ENCODE measurements at places on chromosomes 4 and X. TPM values are rescaled to one million over a fixed set of nuclear protein-coding genes. Genes with fewer than 3 reads are reported as not detected.
A peak's percentile ranks its signal among the peaks of the same experiment; 100 is the strongest.

MND1 gene
- 1.0 TPM for total RNA-seq

- H3K4me3 ChIP-seq, result no peak overlapping the region
- H3K4me1 ChIP-seq, result no peaks in the 10 kb centered on the region
- H3K36me3 ChIP-seq, result no peaks in the 10 kb centered on the region
- no peak for DNase-seq
- no peaks in the 10 kb centered on the region for H3K27me3 ChIP-seq
These were observed 25.9 kb downstream of the C4orf50 start for GRCh38 chr4:5992171-5992827.

- H3K4me3 ChIP-seq, result no peak overlapping the region
- no peak for DNase-seq
- H3K27me3 ChIP-seq, result no peaks in the 10 kb centered on the region
- H3K27ac ChIP-seq, result no peak overlapping the region
- no peaks in the 10 kb centered on the region for H3K36me3 ChIP-seq
These were observed 18.8 kb upstream of the TMEM131L start for GRCh38 chr4:153447175-153447905.

GRCh38 chrX:38086451-38087215, 80.3 kb downstream of the SYTL5 start:
- H3K4me3 ChIP-seq, result no peak overlapping the region
- peaks cover 2% of the 10 kb centered on the region for H3K4me1 ChIP-seq
- no peak overlapping the region for H3K27ac ChIP-seq
- H3K27me3 ChIP-seq, result no peaks in the 10 kb centered on the region
- peak; percentile 83 for DNase-seq

IL2 gene
- total RNA-seq, result not detected

DNA sequence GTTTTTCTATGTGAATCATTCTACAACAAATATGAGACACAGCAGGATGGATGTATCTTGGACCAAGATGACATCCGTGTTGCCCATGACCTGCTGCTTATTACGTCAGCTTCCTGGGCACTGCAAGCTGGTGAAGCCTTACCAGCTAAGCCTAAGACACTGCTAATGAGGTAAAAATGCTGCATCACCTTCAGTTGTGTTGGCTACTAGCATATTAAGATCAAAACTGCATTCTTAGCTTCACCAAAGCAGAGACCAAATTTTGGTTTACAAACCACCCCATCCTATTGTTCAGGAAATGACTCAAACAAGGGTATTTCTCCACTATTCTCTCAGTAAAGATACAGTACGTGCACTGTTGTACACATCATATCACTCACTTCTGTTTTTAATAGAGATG, 50.3 kb downstream of the MAML3 start:
- H3K4me1 ChIP-seq, result peaks cover 31% of the 10 kb centered on the region
- H3K36me3 ChIP-seq, result no peaks in the 10 kb centered on the region
- no peak overlapping the region for H3K4me3 ChIP-seq
- no peaks in the 10 kb centered on the region for H3K27me3 ChIP-seq
- H3K27ac ChIP-seq, result peak overlapping the region; percentile 69

DNA sequence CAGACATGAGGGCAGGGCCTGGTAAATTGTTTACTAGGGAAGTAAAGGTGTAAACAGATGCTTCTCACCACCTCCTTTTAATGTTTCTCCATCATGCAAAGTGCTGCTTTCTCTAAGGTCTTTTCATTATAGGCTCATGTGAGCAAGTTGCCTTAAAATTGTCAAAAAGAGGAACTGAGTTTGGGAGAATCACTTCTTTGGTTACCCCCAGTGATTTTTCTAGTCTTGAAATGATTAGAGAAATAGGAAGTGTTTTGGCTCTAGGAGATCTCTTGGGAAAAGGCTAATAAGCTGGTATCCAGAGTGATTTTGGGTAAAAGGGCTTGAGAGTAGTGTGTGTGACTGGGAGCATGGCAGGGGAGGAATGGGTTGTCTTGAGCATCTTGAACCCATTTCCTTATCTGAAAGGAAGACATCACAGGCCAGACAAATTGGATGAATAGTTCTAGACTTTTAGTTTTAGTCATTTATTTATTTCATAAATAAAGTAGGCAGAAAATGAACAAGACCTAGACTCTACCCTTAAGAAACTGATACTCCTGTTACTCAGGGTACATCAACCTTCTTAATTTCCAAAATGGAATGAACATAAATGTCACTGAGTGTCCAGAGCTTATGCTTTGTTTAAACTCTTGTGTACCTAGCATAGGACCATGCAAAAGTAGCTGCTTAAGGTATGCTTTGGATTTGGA, 14.2 kb downstream of the GRPR start:
- no peaks in the 10 kb centered on the region for H3K27me3 ChIP-seq
- DNase-seq, result no peak
- H3K4me3 ChIP-seq, result no peak overlapping the region
- no peaks in the 10 kb centered on the region for H3K4me1 ChIP-seq
- no peaks in the 10 kb centered on the region for H3K36me3 ChIP-seq

DNA sequence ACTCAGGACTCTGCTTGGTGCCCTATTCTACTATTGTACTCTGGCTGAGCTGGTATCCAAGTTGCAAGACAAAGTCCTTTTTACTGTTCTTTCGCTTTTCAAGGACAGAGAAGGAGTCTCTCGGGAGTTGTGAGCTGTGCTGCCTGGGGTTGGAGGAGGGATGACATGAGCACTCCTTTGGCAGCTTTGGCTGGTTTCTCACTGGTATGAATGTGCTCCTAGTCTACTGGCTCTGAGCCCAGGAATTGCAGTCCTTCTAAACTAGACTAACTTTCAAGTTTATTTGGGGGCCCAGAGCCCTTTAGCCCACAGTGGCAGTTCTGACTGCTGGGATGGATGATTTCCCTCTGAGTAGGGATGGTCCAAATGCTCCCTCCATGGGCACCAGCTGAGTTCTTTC, 997.1 kb downstream of the RAB28 start:
- no peak overlapping the region for H3K4me3 ChIP-seq
- no peak overlapping the region for H3K27ac ChIP-seq
- H3K27me3 ChIP-seq, result no peaks in the 10 kb centered on the region
- no peaks in the 10 kb centered on the region for H3K4me1 ChIP-seq
- no peak for DNase-seq

IL2RG gene
- total RNA-seq, result 0.59 TPM

TASL gene
- not detected for total RNA-seq

DNA sequence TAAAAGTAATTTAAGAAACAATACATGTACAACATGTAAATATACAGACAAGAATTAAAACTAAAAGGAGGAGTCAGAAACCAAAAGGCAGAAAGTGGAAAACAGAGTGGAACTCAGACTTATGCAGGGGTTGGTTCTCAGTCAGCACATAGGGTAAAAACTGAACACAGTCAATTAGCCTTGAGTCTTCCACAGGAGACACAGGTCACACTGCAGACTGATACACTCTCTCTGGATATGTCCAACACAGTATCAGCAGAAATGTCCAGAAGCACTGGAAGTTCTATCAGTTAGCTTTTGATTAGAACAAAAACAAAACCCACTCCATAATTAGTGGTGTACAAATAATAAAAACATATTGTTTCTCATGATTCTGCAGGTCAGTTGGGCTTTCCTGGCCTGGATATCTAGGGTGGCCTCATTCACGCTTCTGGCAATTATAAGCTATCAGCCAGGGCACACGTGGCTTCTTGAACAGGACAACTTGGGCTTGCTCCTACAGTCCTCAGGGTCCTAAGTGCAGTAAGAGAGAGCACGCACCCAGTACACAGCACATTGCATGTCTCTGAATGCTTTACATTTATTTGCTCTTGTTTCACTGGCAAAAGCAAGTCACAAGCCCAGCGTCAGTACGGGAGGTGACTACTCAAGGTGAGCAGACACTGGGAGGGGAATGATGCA, 21.6 kb downstream of the TEC start:
- H3K36me3 ChIP-seq, result no peaks in the 10 kb centered on the region
- no peak overlapping the region for H3K27ac ChIP-seq
- no peak overlapping the region for H3K4me3 ChIP-seq
- no peaks in the 10 kb centered on the region for H3K27me3 ChIP-seq

DNA sequence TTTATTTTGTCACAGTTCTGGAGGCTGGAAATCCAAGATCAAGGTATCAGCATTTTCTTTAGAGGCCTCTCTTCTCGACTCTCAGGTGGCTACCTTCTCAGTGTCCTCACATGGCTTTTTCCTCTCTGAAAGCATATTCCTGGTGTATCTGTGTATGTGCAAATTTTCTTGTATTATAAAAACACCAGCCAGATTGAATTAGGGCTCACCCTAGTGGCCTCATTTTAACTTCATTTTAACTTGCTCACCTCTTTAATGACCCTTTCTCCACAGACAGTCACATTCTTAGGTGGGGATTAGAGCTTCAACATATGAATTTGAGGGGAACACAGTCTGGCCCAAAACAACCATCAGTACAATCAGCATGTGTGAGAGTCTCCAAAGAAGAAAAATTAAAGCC, 542.4 kb upstream of the FAM241A start:
- H3K27ac ChIP-seq, result no peak overlapping the region
- DNase-seq, result peak; percentile 2
- no peaks in the 10 kb centered on the region for H3K4me1 ChIP-seq
- no peaks in the 10 kb centered on the region for H3K36me3 ChIP-seq
- H3K27me3 ChIP-seq, result no peaks in the 10 kb centered on the region

DNA sequence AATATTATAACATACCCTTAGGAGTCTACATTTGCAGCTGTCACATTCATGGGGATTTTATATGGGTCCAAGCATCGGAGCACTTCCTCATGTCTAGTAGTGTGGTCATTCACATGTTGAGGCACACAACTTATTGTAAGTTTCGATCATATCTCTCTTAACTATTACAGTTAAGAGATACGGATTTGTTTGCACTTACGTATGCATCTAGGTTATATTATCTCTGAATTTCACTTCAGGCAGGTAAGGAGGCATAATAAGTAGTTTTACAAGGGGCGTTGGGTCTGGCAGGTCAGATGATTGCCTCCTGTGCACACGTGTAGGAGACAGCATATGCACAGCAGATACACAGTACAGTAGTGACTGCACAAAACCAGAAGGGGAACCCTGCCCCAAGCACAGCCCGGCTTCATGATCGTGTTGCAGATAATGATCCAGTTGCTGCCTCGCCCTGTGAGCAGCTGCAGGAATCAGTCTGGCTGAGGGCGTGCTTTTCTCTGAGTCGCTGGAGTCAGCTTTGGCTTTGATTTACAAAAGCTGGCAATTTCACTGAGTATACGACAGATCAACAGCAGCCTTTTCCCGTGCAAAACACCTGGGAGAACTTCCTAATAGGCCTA, 302.9 kb upstream of the GATB start:
- H3K4me1 ChIP-seq, result no peaks in the 10 kb centered on the region
- H3K27me3 ChIP-seq, result peaks cover 2% of the 10 kb centered on the region
- DNase-seq, result peak; percentile 8
- no peaks in the 10 kb centered on the region for H3K36me3 ChIP-seq
- no peak overlapping the region for H3K27ac ChIP-seq

CFAP99 gene
- total RNA-seq, result not detected

F9 gene
- not detected for total RNA-seq

DNA sequence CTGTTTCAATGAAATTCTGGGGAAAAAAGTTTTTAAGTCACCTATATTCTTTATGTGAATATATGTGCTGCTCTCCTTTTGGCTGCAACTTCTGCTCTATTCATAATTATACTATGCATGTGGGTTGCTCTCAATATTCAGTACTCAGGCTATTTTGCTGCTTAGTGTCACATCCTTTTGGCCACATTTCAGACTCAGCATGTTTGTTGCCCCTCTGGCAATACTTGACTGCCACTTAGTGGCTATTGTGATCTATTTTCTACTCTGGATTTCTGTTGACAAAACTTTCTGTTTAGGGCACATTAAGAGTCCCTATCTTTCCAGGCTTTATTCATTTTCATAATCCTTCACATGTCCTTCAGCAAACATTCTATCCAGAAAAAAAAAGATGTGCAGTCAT, 15.8 kb upstream of the CT45A1 start:
- no peak overlapping the region for H3K4me3 ChIP-seq
- no peaks in the 10 kb centered on the region for H3K27me3 ChIP-seq
- no peak for DNase-seq
- no peak overlapping the region for H3K27ac ChIP-seq

GRCh38 chr4:108881190-108881589, 118.3 kb upstream of the ETNPPL start:
- H3K27me3 ChIP-seq, result no peaks in the 10 kb centered on the region
- H3K36me3 ChIP-seq, result no peaks in the 10 kb centered on the region
- H3K27ac ChIP-seq, result peak overlapping the region; percentile 84
- H3K4me1 ChIP-seq, result peaks cover 52% of the 10 kb centered on the region

GRCh38 chr4:128861856-128862518, 52.5 kb downstream of the JADE1 start:
- H3K4me1 ChIP-seq, result peaks cover 24% of the 10 kb centered on the region
- H3K36me3 ChIP-seq, result peaks cover 50% of the 10 kb centered on the region
- no peak overlapping the region for H3K4me3 ChIP-seq
- DNase-seq, result no peak

BMP3 gene
- total RNA-seq, result not detected

SFRP2 gene
- 146 TPM for total RNA-seq

Data from astrocyte (in vitro differentiated cells and primary cell).